NCI-H748 treated with DMSO at 0.1 percent for 48 hours (cell line): ENCODE measurements at places on chromosomes 12 and 14.

- DNase-seq: no peak
Measured at GRCh38 chr14:38003746-38004609, 203.7 kb upstream of the SSTR1 start.

- DNase-seq: no peak
Measured at GRCh38 chr14:31122098-31122611, 85.4 kb downstream of the HECTD1 start.

- no peak for DNase-seq
Measured at GRCh38 chr12:72273851-72274351, 1.7 kb downstream of the TRHDE start.

DNA sequence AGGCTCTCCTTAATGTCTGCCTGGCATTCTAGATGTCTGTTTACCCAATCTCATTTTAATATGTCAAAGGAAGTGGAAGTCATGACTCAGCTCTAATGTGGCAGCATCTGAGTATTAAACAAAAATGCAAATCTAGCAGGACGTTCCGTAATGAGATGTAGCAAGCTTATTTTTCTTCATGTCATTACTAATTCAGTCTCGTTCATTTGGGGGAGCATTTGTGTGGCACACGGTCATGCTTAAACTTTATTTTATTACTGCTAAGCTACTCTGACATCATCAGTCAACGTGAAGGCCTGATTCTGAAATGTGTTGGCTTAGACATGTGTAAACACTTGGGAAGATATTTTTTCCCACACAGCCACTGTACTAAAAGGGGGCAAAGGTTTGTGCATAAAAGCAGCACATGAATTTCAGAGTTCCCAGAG is 326.7 kb upstream of the TMPO start:
- DNase-seq: no peak

- DNase-seq: no peak
Measured at GRCh38 chr12:91326058-91327027, 143.7 kb upstream of the DCN start.

DNA sequence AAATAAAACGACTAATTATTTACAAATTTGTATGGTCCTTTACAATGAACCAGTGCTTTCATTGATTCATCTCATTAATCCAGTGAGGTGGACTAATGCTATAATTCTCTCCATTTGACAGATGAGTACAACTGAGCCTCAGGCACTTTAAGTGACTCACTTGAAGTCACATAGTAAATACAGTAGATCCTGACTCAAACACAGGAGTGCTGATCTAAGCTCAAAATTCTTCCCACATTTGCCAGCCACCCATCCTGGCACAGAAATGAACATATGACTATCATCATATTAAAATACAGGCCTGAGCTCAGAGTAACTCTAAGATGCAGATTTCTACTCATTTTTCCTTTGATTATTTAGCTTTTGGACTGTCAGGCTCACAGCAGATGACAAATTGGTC is 30.6 kb downstream of the SLC16A7 start:
- no peak for DNase-seq

DNA sequence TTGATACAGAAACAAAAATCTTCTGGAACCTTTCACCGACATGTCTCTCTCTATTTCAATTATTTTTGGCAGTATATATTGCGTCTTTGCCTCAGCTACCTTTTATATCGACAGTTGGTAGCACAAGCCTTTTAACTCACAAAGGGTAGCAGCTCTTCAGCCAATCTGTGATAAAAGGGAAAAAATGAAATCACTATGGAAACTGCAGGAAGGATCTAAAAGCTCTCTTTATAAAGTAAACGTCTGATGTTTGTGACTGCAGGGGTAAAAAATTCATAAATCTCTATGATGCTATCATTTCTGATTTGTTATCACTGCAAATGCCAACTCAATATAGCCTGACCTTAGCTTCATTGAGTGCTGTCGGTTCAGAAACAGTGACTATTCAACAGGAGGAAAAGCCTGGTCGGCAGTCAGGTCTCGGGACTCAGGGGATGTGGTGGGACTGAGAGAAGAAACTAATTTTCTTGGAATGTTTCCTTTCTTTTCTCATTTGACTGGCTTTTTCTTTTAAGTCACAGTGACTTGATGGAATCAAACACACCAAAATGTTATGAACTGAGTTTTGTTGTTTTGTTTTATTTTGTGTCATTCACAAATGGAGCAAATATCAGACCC is 5.9 kb upstream of the RMST start:
- DNase-seq: no peak

DNA sequence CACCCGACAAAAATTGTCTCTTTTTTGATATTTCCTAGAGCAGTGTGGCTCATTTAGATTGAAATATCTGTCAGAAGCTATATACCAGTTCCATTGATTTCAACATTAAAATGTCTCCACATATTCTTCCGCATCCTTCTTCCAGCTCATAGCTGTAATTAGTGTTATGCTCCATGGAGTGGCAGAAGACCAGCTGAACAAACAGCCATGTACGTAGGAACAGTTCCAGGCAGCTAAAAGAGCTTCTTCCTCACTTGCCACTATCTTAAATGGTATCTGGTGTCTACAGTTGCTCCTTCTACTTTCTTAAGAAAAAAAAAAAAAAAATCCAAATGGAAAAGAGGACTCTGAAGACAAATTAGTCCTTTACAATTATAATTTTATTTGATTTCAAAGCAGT is 848.0 kb downstream of the DIO2 start:
- no peak for DNase-seq

DNA sequence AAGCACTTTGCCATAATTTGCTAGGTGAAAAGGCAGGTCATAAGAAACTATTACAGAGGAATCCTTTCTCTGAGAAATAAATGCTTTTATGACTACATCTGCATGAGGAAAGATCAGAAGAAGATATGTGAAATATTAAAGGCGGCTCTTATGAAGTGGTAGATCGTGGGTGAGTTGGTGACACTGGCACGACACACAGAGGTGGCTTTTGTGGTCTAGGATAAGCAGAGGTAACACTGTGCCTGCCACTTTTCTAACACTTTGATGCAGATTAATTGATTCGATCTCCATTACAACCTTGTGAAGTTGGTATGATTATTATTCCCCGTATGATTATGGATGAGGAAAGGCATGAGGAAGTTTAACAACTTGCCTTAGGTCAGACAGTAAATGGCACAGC is 60.0 kb upstream of the ELK3 start:
- DNase-seq: no peak

DNA sequence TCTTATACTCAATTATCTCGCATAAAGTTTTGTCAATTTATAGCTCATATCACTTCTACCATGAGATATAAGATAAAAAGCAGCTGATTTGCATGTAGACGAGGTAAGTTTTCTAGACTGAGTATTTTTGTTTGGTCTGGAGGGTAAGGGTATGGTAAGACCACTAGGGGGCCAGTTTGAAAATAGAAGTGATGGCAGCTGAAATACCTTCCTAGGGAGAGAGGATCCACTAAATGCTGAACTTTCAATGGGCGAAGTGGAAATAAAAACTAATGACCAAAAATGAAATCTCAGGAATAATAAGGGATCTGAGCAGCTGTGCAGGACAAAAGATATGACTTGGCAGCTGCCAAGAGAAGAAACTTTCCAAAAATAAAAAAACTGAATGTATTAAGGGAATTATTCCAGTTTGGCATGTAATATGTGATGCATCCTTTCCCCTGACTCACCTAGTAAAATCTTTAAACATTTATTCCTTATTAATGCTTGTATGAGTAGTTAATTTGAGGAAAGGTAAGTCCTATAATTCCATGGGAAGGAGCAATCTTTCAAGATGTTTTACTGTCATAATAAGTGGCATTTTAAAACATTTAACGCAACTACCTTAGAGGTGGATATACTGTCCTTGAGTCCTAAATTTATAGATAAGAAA is 754.5 kb downstream of the C12orf50 start:
- DNase-seq: no peak

GRCh38 chr14:33836203-33836899 is 114.5 kb downstream of the EGLN3 start:
- no peak for DNase-seq

- DNase-seq: no peak
Measured at GRCh38 chr14:92540472-92541048, 27.0 kb downstream of the RIN3 start.

DNA sequence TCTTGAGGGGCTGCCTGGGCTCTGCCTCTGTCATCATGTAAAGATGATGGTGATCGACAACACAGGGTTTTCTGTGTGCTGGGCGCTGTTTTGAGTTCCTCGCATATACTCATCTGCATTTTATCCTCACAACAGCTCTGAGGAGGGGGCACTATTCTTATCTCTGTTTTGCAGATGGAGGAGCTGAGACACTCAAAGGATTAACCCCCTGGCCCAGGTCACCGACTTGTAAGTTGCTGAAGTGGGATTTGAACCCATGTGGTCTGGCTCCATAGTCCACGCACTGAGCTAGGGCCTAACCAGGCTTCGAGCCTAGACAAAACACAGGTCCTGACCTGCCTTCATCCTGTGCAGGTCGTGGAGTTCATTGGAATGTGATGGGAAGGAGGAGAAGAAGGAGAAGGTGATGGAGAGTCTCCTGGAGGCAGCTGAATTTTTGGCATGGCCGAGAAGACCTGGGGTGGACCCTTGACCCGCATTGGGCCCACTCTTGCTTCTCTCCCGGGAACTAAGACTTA is 140.0 kb downstream of the ASCL4 start:
- no peak for DNase-seq

DNA sequence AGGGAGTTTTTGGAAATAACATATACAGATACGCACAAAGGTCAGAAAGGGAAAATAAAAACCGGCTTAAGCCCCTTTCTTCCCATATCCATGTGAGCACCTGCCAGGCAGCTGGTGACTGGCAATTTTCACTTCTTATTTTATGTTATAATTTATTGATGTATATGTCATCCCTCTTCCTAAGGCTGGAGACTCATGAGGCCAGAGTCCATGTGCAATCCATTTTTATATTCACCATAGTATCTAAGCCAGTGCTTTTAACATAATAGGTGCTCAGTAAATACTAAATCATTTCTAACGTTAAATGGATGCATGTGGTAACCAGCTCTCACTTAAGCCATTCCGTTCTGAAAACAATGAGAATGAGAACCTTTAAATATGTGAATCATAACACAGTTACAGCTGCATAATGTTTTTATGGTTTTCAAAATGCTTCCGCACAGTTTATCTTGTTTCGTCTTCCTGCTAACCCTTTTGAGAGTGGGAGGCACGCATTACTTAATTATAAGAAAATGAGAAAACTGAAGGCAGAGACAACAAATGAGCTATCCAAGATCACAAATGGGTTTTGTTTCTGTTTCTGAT is 178.3 kb downstream of the CACNA1C start:
- no peak for DNase-seq

- DNase-seq: no peak
Measured at GRCh38 chr12:105451211-105451610, 120.7 kb downstream of the C12orf75 start.

- no peak for DNase-seq
Measured at GRCh38 chr14:94373708-94374107, 14.7 kb downstream of the SERPINA1 start.

GRCh38 chr12:91225316-91225715 is 42.7 kb upstream of the DCN start:
- DNase-seq: no peak

- DNase-seq: no peak
Measured at GRCh38 chr14:95137164-95137803, 20.0 kb downstream of the DICER1 start.

- DNase-seq: peak; percentile 35
Measured at GRCh38 chr12:52139579-52140062, 52.2 kb downstream of the KRT80 start.

DNA sequence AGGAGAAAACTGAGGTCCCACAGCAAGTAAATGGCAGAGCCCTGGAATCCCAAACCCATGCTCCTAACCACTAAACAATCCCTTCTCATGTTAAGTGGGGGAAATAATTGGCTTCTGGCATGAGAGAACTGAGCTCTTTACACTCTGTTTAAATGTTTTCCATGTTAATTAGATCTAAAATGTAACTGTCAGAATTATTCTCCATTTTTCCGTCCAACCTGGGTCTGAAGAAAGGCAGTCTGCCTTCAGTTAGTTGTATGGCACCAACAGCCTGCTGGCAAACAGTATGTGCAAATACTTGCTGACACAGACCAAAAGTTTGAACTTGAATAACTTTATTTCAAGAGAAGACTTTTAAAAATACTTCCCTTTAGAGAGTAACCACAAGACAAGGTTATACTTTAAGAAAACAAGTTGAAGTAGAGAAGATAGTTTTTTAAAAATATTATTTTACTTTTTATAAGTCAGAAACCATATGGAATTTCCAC is 59.7 kb downstream of the E2F7 start:
- no peak for DNase-seq

DNA sequence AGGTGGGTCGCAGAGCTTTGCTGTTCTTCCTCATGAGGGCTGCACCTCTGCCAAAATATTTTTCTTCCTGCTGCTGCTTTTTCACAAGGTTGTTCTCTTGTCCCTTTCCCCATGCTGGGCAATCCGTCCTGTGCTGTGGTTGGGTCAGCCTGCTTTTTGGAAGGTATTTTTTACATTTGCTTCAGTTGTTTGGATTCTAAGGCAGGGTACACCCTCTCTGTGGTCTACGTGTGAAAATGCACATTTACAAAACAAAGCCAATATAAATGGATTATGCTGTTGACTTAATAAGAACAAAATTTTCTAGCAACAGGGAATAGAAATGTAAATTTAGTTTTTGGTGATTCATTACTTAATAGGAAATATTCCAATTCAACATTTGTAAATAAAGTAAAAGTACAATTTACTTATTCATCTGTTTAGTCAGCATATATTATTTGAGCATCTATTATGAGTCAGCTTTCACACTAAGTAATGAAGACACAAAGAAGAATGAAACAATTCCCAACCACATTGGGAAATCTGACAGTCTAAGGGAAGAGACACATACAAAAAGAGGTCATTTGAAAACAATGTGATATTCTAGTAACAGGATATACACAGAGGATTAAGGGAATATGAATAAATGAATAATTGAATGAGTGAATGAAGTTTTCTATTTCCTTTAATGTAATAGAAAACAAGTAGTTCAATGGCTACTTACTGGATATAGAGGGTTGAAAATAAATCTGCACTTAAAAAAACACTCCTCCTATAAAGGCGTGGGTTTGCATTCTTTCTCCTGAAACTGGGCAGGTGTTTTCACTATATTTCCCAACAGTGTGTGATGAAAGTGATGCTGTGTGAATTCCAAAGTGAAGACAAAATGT is 94.6 kb upstream of the PRICKLE1 start:
- no peak for DNase-seq

DNA sequence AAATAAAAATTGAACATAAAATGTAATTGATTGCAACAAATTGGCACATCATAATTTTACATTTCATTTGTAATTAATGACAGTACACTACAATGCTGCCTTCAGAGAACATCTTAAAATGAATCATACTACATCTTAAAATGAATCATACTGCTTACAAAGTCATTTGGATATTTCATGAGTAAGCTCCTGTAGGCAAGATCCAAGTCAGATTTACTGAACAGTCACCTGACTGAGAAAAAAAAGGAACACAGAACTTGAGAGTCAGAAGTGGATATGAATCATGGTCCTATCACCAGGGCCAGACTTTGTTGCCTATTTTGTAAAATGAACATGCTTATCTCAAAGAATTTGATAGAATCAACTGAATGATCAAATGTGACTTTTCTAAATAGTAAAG is 32.7 kb upstream of the FBLN5 start:
- DNase-seq: no peak
